ENCODE measurements at places on chromosomes 4 and X.

DNA sequence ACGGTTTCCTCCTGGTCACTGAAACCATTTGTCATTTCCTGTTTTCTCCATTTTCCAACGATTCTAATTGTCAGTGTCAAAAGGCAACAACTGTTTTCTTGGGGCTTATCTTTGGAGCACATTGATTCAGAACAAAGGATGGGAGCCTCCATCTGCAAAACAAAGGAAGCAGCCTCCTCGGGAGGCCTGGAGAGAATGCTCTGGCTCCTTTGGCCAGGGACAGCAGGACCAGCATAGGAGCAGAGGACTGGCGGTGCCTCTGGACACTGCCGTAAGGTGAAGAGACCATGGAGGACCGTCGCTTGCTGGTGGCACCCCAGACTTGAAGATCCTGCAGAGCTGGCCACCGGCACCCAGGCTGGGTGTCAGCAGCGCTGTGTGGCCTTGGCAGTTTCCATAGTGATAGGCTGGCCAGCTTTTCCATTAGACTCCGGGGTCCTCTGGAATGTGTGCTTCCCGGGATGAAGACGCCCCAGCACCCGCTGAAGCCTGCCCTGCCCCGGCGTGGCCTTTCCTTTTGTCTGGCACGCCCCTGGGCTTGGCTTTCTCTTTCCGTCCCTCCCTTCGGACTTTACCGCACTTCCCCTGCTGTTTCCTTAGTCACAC lies 61.1 kb upstream of the MTM1 start:
- no peak for DNase-seq

DNA sequence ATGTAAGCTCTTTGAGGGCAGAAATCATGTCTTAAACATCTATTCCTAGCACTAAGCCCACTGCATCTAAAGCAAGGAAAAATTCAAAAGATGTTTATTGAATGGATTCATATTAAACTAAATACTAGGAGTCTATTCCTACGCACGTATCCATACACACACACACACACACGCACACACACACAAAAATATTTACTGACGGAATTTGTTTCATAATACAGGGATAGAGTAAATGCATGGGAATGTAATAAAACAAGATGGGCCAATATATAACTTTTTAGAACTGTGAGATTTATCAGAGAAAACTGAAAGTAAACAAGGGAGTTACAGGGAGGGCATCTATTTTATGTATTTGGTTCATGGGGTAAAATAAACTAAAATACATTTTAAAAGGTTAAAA lies 57.6 kb downstream of the WDFY3 start:
- no peak for DNase-seq

- DNase-seq = no peak
Observed at GRCh38 chrX:154304846-154305245, 9.3 kb downstream of the TKTL1 start.

- DNase-seq = no peak
Observed at GRCh38 chrX:1466232-1466661, 13.5 kb upstream of the ASMTL start.

- no peak for DNase-seq
Observed at GRCh38 chr4:25915353-25915705, 1.3 kb downstream of the SMIM20 start.

DNA sequence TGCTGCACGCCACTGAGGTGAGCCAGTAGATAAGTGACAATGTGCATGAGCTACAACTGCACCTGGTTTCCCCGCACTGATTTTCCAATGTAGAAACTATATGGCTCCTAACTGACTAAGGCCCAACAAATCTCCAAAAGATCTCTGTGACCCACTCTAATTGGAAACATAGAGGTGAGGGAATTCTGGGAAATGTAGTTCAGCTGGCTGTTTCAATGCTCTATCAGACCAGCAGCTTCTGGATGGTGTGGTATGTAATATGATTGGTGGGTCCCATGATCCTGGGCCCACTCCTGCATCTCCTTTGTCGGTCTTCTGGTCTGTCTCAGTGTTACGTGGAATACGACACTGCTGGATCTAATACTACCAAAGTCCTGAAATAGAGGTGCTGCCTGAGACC lies 18.6 kb downstream of the CCDC160 start:
- no peak for DNase-seq

GRCh38 chrX:46796574-46797191 lies 37.8 kb upstream of the SLC9A7 start:
- DNase-seq = no peak

GRCh38 chr4:78149751-78150542 lies 92.8 kb downstream of the FRAS1 start:
- no peak for DNase-seq

- no peak for DNase-seq
Observed at GRCh38 chr4:56575820-56576429, 70.3 kb downstream of the ARL9 start.

DNA sequence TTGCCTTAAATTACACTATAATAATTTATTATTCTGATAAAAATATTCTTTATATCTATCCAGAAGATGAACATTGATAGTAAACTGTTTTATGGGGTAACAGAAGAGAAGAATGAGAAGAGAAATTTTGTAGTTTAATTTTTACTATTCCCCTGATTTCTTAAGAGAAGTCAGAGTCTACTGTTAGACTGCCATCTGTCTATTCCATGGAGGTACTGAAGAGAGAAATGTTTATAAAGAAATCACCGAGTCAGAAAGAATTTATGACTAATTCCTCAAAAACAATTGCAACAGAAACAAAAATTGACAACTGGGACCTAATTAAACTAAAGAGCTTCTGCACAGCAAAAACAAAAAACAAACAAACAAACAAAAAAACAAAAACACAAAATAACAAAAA lies 149.9 kb downstream of the FGF16 start:
- no peak for DNase-seq

GRCh38 chr4:159685340-159686092 lies 582.6 kb downstream of the RAPGEF2 start:
- DNase-seq = no peak

GRCh38 chrX:101950581-101950980 lies 18.8 kb upstream of the ZMAT1 start:
- DNase-seq = no peak

DNA sequence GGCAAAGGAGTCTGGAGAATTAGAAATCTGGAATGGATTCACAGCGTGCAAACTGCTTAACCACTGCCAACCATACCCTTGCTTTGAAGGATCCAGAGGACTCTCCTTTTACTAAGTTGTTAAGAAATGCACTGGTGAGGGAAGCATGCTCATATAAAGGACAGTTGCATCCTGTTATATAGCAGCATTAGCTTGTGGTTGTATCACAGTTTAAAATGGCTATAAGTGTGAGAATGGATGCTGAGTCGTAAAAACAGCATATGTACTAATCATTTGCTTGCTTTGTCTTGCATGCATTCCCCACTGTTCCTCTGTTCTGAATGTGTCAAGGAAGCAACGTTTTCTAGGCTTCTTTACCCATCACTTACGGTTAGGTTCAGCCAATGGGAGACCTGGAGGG lies 101.1 kb downstream of the CXCL13 start:
- DNase-seq = no peak

DNA sequence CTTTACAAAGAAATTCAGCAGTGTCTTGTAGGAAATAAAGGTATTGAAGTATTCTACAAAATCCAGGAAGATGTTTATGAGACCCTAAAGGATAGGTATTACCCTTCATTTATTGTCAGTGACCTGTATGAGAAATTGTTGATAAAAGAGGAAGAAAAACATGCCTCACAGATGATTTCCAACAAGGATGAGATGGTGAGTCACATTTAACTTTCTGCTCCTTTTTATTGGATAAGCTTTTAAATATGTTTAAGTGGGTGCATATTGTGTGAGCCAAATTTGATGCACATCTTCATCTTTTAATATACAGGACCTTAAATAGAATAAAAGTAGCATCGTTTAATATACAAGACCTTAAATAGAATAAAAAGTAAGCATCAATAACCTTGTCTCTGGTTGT lies 72.1 kb downstream of the LRP2BP start:
- DNase-seq = no peak

GRCh38 chr4:14726877-14727361 lies 275.4 kb upstream of the CPEB2 start:
- DNase-seq = no peak

- no peak for DNase-seq
Observed at GRCh38 chrX:12892716-12893115, 13.7 kb upstream of the TLR8 start.

DNA sequence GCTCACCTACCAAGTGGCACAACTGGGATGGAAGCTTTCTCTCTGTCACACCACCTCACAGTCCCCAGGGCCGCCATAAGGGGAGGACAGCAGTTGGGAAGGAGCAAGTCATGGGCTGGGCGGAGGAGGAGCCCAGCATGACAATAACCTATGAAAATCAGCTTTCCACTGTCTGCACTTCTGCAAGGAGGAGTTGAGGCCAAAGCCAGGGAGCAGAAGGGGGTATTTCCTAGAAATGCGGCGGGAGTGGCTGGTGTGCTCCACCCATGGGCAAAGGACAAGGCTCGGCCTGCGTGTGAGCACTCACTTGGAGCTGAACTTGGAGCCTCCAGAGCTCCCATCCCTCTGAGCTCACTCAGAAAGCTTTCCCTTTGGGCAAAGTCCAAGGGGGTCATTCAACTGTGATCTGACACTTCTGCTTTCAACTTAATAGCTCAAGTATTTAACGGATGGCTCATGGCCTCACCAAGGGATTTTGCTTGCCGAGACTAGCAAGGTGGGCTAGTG lies 18.5 kb downstream of the APLN start:
- no peak for DNase-seq

- DNase-seq = no peak
Observed at GRCh38 chr4:69656653-69657158, 3.7 kb upstream of the UGT2A1 start.

GRCh38 chr4:39559626-39560025 lies 32.4 kb upstream of the UGDH start:
- DNase-seq = no peak

GRCh38 chr4:45629717-45630116 lies 494.1 kb downstream of the GABRG1 start:
- no peak for DNase-seq

GRCh38 chr4:77665381-77666069 lies 59.9 kb downstream of the CXCL13 start:
- DNase-seq = no peak

DNA sequence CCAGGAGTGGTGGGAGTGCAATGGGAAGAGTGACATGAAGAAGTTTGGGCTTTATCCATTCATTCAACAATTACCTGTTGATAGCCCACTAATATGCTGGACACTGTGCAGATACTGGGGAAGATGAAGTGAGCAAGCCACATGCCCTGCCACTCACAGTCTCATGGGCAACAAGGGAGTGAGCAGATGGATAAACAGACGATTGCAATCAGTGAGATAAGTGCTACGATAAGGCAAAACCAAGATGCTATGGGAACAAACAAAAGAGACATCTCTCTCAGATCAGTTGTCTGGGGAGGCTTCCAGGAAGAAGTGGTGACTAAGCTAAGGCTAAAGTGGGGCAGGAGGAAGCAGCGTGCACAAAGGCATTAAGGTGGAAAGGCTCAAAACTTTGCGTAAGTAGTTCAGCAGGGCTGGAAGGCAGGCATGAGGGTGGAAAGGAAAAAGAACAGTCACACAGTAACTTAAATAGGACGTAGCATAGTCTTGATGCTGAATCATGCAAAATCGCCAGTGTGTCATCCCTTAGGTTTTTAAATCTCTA lies 31.7 kb downstream of the GAB3 start:
- DNase-seq = no peak

DNA sequence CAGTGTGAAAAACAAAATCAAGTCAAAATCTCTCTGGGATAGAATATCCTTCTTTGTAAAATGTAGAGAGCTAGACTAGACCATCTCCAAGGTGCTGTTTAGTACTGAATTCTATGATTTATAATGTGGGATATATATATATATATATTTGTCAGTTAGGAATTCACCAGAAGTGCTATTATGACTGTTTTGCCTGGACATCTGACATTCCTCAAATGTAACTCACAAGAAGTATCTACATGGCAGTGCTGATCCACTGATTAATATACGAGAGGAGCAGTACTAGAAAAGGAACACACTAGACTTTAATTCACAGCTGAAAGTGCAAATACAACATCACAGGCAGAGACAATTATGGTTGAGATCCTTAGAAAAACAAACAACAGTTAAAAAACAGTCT lies 208.9 kb downstream of the GBA3 start:
- no peak for DNase-seq

GRCh38 chr4:68175562-68176155 lies 46.0 kb upstream of the TMPRSS11F start:
- no peak for DNase-seq

GRCh38 chr4:56551516-56551915 lies 45.9 kb downstream of the ARL9 start:
- DNase-seq = no peak

GRCh38 chr4:45119376-45119775 lies 393.0 kb upstream of the GNPDA2 start:
- no peak for DNase-seq

- DNase-seq = no peak
Observed at GRCh38 chr4:152103181-152103901, 342.5 kb upstream of the GATB start.

DNA sequence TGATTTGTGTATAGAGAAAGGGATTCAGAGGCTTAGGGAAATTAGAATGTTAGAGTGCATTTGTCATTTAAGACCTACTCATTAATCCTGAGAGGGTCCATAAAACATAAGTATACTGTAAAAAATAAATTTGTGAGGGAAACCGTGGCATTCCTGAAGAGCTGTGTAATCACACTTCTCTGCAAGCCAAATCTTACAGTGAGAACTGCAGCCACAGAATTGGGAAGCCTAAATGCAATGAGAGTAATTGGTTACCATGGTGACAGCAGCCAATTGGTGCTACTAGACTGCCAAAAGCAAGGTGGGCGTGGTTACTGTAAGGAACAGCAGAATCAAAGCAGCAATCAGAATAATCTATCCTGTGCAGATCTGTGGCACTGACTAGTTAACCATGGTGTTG lies 345.2 kb upstream of the GRID2 start:
- DNase-seq = no peak

DNA sequence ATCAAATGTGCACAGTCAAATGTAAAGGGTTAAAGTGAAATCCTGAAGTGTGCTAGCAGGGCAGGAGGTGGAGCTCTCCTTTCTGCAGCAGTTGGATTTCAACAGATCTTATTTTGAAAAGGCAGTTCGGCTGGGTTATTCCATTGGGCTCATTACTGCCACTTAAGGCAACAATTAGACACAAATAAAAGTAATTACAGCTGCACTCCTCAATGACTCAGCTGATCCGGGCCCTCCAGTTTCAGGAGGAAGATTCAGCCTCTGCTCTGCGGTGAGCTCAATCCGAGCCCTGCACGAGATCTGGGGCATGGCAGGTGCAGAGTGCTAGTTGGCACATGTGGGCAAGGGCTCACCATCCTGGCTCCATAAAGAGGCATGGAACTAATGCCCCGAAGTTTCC lies 85.4 kb downstream of the PHKA2 start:
- DNase-seq = no peak

DNA sequence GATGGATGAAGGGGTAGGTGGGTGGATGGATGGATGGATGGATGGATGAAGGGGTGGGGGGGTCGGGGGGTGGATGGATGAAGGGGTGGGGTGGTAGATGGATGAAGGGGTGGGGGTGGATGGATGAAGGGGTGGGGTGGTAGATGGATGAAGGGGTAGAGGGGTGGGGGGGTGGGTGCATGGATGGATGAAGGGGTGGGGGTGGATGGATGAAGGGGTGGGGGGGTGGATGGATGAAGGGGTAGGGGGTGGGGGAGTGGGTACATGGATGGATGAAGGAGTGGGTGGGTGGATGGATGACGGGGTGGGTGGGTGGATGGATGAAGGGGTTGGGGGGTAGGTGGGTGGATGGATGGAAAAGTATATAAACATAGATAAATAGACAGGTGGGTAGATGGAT lies 74.2 kb downstream of the PRKX start:
- DNase-seq = no peak

GRCh38 chr4:141335166-141335565 lies 114.5 kb downstream of the ZNF330 start:
- no peak for DNase-seq
